ENCODE measurements at places on chromosomes 11 and 22. TPM values are rescaled to one million over a fixed set of nuclear protein-coding genes. Genes with fewer than 3 reads are reported as not detected.

DNA sequence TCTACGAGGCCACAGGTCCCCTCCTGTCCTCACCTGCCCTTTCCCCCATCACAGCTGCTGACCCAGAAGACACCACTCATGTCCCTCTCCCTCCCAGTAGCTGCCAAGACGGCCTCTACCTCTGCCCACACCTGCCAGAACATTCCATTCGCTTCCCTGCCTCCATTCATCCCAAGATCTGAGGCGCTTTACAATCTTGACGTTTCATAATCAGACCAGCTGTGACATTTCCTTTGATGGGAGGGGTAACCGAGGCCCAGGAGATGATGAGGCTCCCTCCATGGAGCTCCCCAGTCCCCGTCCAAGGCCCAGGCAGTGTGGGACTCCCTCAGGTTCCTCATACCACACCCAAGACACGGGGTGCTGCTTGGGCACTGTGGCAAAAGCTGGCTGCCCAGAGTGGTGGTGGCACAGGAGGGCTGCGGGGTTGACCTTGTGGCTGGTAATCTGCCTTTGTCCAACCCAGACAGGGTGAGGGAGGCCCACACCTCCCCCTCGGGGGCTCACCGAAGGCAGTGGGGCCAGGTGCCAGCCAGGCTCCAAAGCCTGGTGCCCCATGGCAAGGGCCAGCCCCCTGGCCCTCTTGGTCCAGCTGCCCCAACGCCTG lies 17.3 kb downstream of the PHLDA2 start:
- H3K4me1 ChIP-seq = no peaks in the 10 kb centered on the region
- no peaks in the 10 kb centered on the region for H3K27me3 ChIP-seq
- no peak overlapping the region for H3K27ac ChIP-seq
- no peak for DNase-seq

GRCh38 chr11:46856605-46857343 lies 10.7 kb upstream of the CKAP5 start:
- H3K36me3 ChIP-seq = no peaks in the 10 kb centered on the region
- no peak for DNase-seq
- no peaks in the 10 kb centered on the region for H3K27me3 ChIP-seq
- H3K4me1 ChIP-seq = no peaks in the 10 kb centered on the region
- H3K27ac ChIP-seq = no peak overlapping the region

- H3K36me3 ChIP-seq = no peaks in the 10 kb centered on the region
- H3K27ac ChIP-seq = no peak overlapping the region
- no peaks in the 10 kb centered on the region for H3K4me1 ChIP-seq
- DNase-seq = no peak
Measured at GRCh38 chr11:130792772-130793171, 123.5 kb downstream of the SNX19 start.

DNA sequence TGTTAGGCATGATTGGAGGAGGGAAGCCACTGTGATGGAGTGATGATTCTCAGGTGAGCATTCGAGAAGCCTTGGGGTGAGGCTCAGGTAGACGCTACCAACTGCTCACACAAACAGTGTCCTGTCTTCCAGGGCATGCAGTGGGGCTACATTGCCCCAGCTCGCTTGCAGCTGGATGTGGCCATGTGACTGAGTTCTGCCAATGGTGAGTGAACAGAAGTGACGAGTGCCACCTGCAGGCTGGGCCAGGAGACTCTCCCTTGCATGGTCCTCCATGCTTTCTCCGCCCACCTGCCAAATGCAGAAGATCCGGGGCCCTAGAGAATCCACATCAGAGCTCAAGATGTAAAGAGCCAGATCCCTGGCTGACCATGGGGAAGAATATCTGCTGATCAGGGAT lies 195.9 kb downstream of the BCR start:
- no peak overlapping the region for H3K4me3 ChIP-seq
- H3K4me1 ChIP-seq = no peaks in the 10 kb centered on the region
- no peaks in the 10 kb centered on the region for H3K36me3 ChIP-seq
- no peaks in the 10 kb centered on the region for H3K27me3 ChIP-seq

GRCh38 chr11:80307676-80308075 lies 866.8 kb upstream of the TENM4 start:
- H3K36me3 ChIP-seq = no peaks in the 10 kb centered on the region
- no peak for DNase-seq
- no peaks in the 10 kb centered on the region for H3K4me1 ChIP-seq
- no peaks in the 10 kb centered on the region for H3K27me3 ChIP-seq
- no peak overlapping the region for H3K27ac ChIP-seq
- H3K4me3 ChIP-seq = no peak overlapping the region

GRCh38 chr11:63831326-63831725 lies 7.6 kb upstream of the MARK2 start:
- no peak overlapping the region for H3K27ac ChIP-seq
- no peaks in the 10 kb centered on the region for H3K4me1 ChIP-seq
- H3K36me3 ChIP-seq = no peaks in the 10 kb centered on the region
- no peak overlapping the region for H3K4me3 ChIP-seq

- H3K36me3 ChIP-seq = no peaks in the 10 kb centered on the region
- no peak for DNase-seq
- no peak overlapping the region for H3K27ac ChIP-seq
Measured at GRCh38 chr11:130194241-130195023, 34.9 kb downstream of the ST14 start.

- H3K27ac ChIP-seq = no peak overlapping the region
- H3K27me3 ChIP-seq = no peaks in the 10 kb centered on the region
- H3K4me1 ChIP-seq = no peaks in the 10 kb centered on the region
- DNase-seq = no peak
Measured at GRCh38 chr22:21443057-21443734, 24.0 kb upstream of the TMEM191C start.

DNA sequence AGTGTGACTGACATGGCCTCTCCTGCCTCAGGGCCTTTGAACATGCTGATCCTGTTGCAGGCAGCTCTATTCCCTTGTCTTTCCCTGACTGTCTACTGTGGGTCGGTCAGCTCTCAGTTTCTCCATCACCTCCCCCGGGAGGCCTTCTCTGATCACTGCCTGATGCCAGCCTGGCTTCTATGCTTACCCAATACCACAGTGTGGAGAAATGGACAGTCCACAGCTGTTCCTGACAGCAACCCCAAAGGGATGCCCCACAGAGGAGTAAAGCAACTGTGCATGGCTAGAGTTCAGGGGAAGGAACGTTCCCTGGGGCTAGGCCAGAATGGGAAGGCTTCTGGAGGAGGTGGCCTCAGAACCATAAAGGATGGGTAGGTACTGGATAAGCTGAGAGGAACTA lies 354.3 kb downstream of the MIAT start:
- no peak for DNase-seq
- no peak overlapping the region for H3K27ac ChIP-seq
- H3K27me3 ChIP-seq = no peaks in the 10 kb centered on the region

DNA sequence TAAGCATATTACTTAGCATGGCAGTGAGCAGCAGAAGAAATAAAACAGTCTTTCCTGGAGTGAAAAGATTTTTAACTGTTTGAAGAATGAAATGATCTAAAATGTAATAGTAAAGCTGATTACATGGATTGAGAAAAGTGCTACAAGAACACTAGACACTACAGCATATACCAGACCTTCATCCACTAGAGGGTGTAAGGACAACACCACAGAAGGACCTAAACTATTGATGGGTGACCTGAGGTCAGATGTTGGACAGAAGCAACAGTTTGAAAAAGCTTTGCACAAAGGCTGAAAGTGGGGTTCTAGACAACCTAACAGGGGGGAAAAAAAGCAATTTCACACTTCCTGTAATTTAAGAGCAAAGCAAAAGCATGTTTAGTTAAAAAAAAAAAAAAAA lies 97.7 kb downstream of the RBFOX2 start:
- DNase-seq = no peak
- H3K27ac ChIP-seq = no peak overlapping the region
- H3K27me3 ChIP-seq = no peaks in the 10 kb centered on the region
- no peaks in the 10 kb centered on the region for H3K4me1 ChIP-seq
- no peak overlapping the region for H3K4me3 ChIP-seq
- no peaks in the 10 kb centered on the region for H3K36me3 ChIP-seq

DNA sequence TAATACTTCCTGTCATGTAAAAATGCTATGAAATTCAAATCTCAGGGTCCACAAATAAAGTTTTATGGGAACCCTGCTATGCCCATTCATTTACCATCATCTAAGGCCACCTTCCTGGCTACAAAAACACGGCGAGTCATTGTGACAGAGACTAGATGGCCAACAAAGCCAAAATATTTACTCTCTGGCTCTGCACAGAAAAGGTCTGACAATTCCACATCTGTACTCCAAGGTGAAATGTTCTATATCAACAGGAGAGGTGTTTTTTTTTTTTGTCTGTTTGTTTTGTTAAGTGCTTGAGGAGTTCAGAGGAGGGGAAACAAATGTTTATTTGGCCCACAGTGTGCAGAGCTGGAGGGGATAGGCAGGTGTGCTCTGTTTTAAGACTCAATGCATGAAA lies 18.6 kb upstream of the TMA7B start:
- H3K4me1 ChIP-seq = no peaks in the 10 kb centered on the region
- no peaks in the 10 kb centered on the region for H3K36me3 ChIP-seq
- no peaks in the 10 kb centered on the region for H3K27me3 ChIP-seq
- no peak overlapping the region for H3K4me3 ChIP-seq
- H3K27ac ChIP-seq = no peak overlapping the region

GRCh38 chr11:134340354-134340964 lies 8.7 kb downstream of the GLB1L2 start:
- H3K4me3 ChIP-seq = no peak overlapping the region
- no peaks in the 10 kb centered on the region for H3K27me3 ChIP-seq
- no peaks in the 10 kb centered on the region for H3K4me1 ChIP-seq

DNA sequence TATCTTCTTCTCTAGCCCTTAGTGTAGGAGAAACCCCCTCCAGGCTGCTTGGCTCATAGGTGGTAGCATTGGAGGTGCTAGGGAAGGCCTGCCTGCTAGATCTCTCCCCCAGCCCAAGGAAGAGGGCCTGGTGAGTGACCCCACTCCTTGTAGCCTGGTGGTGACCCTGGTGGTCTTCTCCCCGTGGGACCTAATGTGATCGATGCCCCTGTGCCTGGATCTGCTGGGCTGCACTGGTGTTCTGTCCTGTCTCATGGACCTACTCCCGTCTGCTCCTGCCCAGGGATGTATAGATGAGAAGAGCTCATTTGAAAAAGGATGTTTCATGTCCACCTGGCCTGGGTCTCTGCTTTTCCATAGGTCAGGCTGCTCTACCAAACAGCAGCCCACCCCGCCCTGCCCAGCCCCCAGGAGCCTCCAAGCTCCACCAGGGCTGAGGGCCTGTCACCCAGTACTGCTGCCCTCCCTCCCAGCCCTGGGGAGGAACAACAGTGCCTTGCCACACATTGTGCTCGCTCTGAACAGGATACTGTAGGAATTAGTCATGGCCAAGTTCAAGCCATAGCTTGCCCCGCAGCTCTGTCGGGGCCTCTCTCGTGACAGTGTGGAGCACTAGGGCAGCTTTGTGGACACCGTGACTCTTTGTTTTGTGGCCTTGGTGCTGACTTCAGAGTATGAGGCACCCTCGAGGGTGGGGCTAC lies 19.7 kb downstream of the SLC37A2 start:
- no peaks in the 10 kb centered on the region for H3K4me1 ChIP-seq
- H3K27me3 ChIP-seq = no peaks in the 10 kb centered on the region
- no peak overlapping the region for H3K27ac ChIP-seq
- H3K4me3 ChIP-seq = no peak overlapping the region
- no peaks in the 10 kb centered on the region for H3K36me3 ChIP-seq
- no peak for DNase-seq

DNA sequence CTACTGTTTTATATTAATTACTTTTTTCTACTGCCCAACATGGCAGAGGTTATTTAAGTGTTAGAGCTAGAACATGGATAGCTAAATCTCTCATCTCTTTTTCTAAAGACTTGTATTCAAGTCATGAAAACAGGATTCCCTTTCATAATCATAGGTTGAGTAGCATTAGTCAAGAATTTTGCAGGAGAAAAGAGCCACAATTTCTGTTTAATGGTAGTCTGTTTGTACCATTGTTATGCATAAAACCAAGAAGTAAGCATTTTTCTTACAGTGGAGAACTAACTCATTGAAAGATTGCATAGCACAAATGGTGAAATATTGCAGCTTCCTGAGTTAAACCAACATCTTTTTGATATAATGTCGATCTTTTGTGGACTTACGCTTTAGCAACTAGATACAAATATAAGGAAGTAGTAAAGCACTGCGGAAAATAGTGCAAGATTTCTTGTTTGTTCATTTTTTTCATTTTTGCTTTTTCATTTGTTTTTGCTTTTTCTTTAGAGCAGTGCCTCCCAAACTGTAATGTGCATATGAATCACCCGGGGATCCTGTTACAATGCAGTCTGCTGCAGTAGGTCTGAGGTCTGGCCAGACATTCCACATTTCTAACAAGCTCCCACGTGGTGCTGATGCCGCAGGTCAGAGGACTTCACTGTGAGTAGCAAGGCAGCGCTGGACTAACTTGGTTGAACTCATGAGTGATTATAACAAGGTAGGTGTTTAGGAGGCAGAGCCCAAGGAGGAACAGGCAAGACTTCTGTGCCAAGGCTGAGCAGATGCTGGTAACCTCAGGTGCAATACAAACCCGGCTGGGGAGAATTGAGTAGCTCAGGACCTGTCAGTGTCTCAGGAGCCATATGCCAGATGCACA lies 4.6 kb downstream of the ETS1 start:
- no peaks in the 10 kb centered on the region for H3K4me1 ChIP-seq
- DNase-seq = no peak
- H3K4me3 ChIP-seq = no peak overlapping the region
- peaks cover 8% of the 10 kb centered on the region for H3K27me3 ChIP-seq

- H3K27me3 ChIP-seq = no peaks in the 10 kb centered on the region
- no peak overlapping the region for H3K27ac ChIP-seq
- no peaks in the 10 kb centered on the region for H3K4me1 ChIP-seq
- H3K4me3 ChIP-seq = no peak overlapping the region
- no peaks in the 10 kb centered on the region for H3K36me3 ChIP-seq
- no peak for DNase-seq
Measured at GRCh38 chr11:66800720-66801428, 42.4 kb upstream of the RCE1 start.

GRCh38 chr22:44668190-44668885 lies 33.7 kb upstream of the PRR5 start:
- DNase-seq = no peak
- H3K36me3 ChIP-seq = no peaks in the 10 kb centered on the region
- H3K27ac ChIP-seq = peak overlapping the region; percentile 59

DNA sequence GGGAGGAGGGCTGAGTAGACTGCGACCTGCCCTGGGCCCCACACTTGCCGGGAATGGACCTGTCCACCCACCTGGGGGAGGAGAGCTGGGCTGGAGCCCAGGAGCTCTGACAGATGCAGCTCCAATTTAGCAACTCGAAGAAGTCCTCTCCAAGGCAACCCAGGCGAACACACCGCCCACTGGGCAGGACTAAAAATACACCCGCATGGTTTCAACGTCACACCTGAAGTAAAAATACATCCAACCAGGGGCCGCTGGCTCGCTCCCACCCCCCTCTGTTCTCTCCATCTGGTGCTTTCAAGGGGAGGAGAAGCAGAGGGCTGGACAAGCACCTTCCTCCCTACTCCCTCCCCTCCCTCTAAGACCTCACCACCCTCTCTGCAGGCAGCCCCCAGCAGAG lies 119.9 kb downstream of the FEZ1 start:
- H3K36me3 ChIP-seq = no peaks in the 10 kb centered on the region
- H3K4me1 ChIP-seq = no peaks in the 10 kb centered on the region
- no peak overlapping the region for H3K4me3 ChIP-seq

- H3K4me3 ChIP-seq = no peak overlapping the region
- no peaks in the 10 kb centered on the region for H3K27me3 ChIP-seq
- H3K4me1 ChIP-seq = no peaks in the 10 kb centered on the region
- no peaks in the 10 kb centered on the region for H3K36me3 ChIP-seq
Measured at GRCh38 chr11:69524991-69525411, 43.5 kb downstream of the LINC01488 start.

The LRP4 gene
- 0.71 TPM for total RNA-seq

The CHADL gene
- total RNA-seq = 1.5 TPM

The USP2 gene
- total RNA-seq = 10.3 TPM

The JRKL gene
- 0.86 TPM for total RNA-seq

The TMEM218 gene
- 13.5 TPM for total RNA-seq

The RASL10A gene
- total RNA-seq = 0.69 TPM

The OR56B4 gene
- total RNA-seq = not detected

The ANKRD13D gene
- total RNA-seq = 7.7 TPM

Data from right lobe of liver (tissue), 6 donors.